ENCODE measurements at places on chromosomes 1 and 21.

DNA sequence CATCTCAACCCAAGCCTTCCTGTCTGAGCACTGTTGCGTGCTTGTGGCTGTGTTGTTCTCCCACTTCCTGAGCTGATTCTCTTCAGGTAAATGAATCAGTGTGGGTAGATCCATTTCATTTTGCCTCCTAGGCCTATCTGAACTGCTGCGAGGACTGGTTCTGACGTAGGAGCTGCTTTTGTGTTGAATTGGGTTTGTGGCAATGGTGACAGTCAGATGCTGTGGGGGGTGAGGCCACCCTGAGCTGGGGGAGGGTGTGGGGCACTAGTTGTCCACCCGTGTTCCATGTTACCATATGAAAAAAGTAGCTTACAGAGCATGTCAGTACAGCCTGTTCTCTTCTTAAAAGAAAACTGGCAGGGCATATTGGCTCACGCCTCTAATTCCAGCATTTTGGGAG lies 81.5 kb downstream of the MRPS6 start:
- peak; percentile 63 for DNase-seq

GRCh38 chr1:228530086-228530758 lies 43.0 kb downstream of the RNF187 start:
- no peak for DNase-seq

DNA sequence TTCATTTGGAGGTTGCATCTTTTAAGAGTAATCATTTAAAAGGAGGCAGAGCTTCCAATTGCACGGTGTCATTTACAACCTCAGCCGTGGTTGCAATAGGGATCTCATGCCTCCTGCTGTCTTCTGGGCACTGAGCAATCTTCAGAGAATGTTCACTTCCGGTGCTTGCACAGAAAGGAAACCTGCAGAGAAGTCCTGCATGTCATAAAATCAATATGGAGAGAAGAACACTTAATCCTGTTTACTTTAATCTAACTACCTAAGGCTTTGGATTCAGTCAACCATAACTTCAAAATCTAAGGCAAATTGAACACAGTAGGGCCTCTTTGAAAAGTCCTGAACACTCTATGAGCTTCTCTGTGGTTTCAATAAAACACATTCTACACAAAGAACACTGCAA lies 11.3 kb upstream of the MAP10 start:
- DNase-seq: peak; percentile 16

GRCh38 chr1:24283326-24284155 lies 35.6 kb upstream of the GRHL3 start:
- DNase-seq: no peak

GRCh38 chr1:182643699-182644098 lies 39.5 kb upstream of the RGS16 start:
- DNase-seq: no peak

DNA sequence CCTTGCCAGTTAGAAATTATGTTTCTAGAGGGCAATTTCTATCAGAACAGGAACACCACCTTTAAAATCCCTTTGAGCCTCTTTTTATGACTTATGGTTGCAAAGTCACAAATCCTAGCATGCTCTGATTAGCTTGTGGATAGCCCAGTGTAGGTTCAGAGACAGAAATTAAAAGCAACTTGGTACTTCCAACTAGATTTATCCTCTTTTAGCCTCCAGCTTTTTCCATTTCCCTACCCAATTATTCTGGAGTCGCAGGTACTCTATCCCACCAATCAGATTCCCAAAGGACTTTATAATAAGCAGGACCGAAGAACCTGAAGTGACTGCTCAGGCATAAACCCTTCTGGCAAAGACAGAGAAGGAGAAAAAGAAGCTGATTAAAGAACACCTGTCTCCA lies 33.4 kb upstream of the LRRC53 start:
- DNase-seq: no peak

DNA sequence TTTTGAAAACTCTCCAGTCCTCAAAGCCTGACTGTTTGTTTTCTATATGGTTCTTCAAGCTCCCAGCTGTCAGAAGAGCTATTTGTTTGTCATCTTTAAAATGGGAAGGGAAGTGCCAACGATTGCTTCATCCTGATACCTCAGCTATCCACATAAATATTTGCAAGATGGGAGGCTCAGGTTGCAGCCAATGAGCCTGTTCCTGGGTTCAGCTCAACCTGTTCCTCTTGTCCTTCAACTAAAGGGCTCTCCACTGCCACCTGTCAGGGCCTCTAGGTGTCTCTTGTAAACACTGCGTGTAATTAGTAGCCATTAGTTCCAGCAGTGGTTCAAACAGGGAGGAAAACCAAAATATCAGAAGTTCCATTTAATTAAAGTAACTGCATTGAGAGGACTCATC lies 445.1 kb downstream of the AJAP1 start:
- no peak for DNase-seq

DNA sequence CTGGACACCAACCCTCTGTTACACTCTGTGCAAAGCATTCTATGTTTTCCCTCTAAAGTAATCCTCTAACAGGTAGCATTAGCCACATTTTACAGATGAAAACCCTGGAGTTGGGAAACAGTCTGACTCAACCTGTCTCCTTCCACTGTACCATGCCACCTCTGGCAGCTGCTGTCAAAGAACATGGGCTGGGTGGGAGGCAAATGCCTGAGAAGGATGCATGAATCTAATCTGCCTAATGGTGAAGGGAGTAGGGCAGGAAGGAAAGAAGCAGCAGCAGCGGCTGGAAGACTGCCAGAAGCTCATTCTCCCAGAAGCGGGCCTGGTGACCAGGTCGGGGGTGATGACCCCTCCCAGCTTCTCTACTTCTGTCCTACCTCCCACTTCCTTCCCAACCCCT lies 21.7 kb downstream of the LRRC71 start:
- no peak for DNase-seq

GRCh38 chr1:230982696-230983095 lies 3.8 kb downstream of the ARV1 start:
- DNase-seq: no peak

DNA sequence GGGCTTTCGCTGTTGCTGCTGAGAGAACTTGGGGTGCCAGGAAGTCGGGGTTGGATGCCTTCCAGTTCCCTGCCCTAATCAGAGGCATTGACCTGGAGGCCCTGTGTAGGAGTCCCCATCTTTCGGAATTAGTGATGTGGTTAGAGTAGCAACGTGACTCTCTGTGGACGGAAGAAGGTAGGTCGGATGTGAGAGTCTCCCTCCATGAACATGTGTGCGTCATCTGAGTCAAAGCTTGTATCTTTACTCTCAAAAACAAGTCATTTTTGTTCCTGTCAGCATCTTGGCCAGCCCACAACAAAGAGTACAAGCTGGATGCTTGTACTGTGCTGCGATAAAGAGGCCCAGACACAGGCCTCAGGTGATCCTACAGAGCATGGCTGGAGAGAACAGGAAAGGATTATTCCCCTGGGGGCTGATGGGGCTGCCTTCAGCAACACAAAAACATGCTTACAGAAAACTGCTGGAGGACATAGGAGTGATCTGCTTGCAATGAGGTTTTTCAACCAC lies 31.0 kb upstream of the IL10 start:
- peak; percentile 91 for DNase-seq

GRCh38 chr1:21652937-21653743 lies 16.0 kb downstream of the RAP1GAP start:
- no peak for DNase-seq

DNA sequence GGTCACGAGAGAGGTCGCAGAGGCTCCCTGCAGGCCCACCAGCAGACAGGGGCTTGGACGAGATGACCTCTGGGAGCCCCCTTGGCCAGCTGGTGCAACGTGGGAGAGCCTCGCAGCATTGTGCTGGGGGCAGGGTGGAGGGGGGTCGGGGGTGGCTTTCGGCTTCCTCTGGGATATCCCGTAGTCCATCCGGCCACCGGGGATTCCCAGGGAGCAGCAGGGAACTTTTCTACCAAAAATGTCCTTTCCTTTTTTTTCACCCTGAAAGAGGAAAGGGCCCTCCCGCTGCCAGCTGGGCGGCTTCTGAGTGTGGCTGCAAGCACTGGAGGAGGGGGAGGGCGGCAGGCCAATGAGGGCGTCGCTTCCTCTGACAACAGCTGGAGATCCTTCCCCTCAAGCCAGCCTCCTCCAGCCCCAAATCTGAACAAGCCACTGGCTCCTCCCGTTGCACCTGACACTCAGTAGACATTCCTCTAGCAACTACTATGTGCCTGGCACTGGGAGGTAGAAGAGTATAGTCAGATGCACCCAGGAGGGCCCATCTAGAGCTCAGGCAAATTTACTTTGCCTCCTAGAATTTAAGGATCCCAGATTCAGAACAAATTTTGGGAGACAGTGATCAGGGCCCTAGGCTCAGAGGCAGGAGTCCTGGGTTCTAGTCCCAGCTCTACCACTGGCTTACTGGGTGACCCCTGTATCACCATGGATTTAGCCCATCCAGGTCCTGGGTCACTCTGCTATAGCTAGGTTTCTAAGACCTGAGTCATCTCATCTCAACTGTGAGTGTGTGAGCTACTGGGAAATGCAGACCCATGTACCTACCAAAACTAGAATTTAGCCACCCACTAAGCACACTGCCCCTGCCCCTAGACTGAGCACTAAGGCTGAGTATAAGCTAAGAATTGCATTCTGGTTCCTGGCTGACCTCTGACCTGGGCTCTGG lies 2.7 kb downstream of the MOB3C start:
- DNase-seq: peak; percentile 62

DNA sequence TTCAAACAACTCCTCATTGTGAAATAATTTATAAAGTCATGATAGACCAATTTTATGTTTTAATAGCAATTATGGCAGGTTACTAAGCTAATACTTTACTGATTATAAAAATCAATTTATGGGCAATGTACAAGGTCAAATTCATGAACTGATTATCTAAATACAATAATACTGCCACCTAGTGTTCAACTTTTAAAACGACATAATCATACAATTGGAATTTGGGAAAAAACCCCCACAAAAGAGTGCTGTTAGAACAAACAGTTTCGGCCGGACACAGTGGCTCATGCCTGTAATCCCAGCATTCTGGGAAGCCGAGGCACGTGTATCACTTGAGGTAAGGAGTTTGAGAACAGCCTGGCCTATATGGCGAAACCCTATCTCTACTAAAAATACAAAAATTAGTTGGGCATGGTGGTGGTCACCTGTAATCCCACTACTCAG lies 14.0 kb downstream of the GTF2B start:
- DNase-seq: no peak

GRCh38 chr1:40592107-40592803 lies 60.8 kb downstream of the ZNF684 start:
- DNase-seq: peak; percentile 33

GRCh38 chr21:32197896-32198295 lies 81.0 kb downstream of the MIS18A start:
- no peak for DNase-seq

- DNase-seq: no peak
Measured at GRCh38 chr1:84327830-84328229, 26.3 kb downstream of the SAMD13 start.

DNA sequence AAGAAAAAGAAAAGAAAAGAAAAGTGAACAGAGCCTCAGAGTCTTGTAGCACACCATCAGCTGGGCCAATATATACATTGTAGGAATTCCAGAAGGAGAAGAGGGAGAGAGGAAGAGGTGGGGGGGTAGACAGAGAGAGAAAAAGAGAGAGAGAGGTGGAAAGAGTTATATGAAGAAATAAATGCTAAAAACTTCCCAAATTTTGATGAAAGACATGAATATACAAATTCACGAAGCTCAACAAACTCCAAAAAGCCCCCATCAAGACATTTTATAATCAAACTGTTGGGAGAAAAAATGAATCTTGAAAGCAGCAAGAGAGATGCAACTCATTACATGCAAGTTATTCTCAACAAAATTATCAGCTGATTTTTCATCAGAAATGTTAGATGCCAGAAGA lies 41.5 kb upstream of the TSHB start:
- DNase-seq: no peak

- no peak for DNase-seq
Measured at GRCh38 chr1:117527566-117528102, 78.2 kb upstream of the TENT5C start.
